ENCODE measurements at places on chromosomes 12 and 14.

DNA sequence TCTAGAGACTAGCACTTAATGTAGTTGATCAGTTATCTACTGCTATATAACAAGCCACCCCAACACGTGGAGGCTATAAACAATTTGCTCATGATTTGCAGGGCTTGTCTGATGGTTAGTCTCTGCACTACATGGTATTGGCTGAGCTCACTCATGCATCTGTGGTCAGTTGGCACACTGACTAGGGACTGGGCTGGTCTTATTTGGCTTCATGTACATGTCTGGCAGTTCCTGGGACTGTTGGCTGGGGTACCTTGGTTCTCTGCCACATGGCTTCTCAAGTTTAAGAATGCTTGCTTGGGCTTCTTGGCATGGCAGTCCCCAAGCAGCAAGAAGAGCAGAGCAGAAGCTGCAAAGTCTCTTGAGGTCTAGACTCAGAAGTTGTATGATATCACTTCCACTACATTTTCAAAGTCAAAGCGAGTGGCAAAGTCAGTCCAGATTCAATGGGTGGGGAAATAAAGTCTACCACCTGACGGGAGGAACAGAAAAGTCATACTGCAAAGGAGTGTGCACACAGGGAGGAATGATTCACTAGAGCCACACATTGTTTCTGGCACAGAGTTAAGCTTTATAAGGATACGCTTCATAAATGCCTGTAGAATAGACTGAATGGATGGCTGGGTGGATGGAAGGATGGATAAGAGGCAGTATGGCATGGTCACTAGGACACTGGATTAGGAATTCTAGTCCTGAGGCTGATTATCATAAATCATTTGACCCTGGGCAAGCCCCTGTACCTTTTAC lies 44.8 kb upstream of the PTHLH start:
- DNase-seq: no peak

GRCh38 chr12:64256166-64256800 lies 34.2 kb upstream of the KICS2 start:
- DNase-seq: peak; percentile 70

DNA sequence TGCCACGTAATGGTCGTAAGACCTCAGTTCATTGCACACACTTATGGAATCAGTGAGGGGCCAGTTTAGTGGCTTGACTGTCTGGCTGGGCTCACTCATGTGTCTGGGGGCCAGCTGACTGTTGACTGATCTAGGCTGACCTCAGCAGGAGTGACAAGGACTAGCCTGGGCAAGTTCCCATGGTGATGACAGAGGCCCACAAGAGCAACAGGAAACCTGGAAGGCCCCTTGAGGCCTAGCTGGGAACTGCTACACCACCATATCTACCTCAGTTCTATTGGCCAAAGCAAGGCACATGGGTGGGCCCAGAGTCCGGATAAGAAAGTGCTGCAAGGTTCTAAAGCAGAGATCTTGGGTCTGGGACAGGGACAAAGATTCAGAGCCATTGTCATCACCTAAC lies 21.3 kb upstream of the RFLNA start:
- peak; percentile 66 for DNase-seq

- no peak for DNase-seq
These were observed 82.9 kb downstream of the BCL2L14 start for GRCh38 chr12:12153596-12153995.

DNA sequence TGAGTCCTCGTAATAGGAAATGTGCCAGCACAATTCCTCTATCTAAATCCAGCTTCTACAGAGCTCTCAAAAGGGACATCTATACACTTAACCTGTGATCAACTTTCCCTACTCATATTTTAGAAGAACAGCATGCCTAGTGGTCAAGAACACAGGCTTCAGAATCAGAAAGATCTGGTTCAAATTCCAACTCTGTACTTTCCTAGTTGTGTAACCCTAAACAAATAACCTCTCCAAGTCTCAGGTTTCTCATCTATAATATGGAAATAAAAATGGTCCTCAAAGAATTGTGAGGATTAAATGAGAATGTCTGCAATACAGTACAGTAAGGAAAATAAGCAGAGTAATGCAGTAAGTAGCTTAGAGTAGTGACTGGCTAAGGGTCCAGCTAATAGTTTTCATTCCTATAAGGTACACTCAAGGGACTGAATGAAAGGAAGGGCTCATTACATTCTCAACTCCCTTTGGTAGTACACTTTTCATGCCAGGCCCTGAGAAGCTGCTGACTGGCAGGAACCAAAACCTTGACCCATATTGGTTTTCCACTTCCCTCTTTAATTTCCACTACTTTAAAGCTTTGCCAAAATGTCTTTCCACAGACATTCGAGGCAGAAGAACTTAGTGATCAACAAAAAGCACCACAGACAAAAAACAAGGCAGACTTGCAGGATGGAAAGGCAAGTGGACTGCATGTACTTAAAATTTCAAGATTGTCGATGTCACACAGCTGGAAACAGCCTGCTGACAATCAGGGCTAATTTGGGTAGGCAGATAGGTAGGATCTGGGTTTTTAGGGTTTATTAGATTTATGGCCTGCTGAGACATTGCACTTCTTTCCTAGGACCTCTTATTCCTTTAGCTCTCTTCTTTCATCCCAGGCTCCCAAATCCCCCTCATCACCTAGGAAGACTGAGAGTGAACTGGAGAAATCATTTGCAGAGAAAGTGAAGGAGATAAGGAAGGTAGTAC lies 4.3 kb downstream of the CCDC196 start:
- no peak for DNase-seq

- peak; percentile 41 for DNase-seq
These were observed 387.5 kb downstream of the BCAT1 start for GRCh38 chr12:24561411-24561871.

DNA sequence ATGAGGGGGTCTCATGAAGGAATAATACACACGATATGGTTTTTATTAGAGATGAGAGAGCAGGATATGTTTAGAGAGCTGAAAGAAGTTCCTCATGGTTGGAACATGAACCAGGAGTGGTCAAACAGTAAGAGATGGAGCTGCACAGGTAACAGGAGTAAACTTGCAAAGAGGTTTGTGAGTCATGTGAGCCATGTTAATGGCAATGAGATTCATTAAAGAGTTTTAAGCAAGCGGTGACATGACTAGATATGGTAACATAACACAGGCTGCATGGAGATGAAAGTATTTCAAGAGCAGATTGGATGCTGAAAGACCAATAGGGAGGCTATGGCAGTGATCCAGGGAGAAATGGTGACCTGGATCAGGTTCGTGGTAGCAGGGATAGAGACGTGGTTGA lies 62.6 kb upstream of the SSTR1 start:
- DNase-seq: no peak

DNA sequence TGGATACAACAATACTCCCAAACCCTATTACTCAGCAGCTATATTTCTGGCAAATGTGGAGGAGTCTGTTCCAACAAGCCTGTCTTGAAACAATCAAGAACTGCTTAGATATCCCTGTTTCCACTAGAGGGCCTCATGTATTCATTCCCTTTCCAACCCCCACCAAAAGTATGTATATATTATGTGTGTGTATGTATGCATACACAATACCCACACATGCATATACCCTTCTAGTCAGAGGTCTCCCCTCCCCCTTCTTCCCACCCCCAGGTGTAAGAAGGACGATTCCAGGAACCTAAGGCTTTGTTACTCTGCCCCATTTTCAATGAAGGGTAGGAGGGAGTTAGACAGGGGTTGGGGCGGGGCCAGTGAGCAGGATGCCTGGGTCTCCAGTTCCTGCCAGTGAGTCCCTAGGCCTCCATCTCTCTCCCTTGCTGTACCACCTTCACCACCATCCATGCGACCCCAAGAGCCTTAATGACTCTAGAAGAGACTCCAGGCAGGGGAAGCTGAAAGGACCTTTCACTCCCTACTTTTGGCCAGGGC lies at the start of gene DGKA:
TSS of gene DGKA (plus strand) at position 392 of the 546 bp plus-strand sequence. CDS start 5,342 bp downstream, outside the sequence.
- peak; percentile 67 for DNase-seq

GRCh38 chr14:75595226-75595625 lies 16.8 kb downstream of the FLVCR2 start:
- no peak for DNase-seq

GRCh38 chr12:109592905-109593272 lies 19.3 kb downstream of the MVK start:
- DNase-seq: no peak

DNA sequence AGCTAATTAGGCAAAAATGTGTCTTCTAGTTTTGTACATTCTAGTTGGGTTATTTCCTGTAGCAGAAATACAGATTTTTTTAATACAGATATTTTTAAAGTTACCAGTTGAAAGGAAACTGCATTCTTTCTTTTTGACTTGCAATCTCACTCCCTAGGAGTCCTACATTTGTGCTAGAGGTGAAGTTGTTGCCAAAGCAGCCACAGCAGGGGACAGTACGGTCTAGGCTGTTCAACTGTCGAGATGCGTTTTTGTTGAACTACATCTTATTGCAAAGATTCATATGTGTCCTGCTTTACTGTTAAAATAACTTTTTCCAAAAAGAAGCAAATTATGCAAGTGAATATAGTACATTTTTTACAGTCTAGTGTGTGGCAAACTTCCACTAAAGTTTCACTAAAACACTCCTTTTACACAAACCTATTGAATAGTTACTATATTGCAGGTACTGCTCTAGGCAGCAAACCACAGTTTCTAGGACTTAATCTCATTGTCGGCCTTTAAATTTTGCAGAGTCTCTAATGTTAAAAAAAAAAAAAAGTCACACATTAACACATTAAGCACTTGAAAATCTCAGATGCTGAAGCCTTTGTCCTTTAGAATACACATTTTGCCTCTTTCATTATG lies 30.2 kb upstream of the SRGAP1 start:
- DNase-seq: no peak

DNA sequence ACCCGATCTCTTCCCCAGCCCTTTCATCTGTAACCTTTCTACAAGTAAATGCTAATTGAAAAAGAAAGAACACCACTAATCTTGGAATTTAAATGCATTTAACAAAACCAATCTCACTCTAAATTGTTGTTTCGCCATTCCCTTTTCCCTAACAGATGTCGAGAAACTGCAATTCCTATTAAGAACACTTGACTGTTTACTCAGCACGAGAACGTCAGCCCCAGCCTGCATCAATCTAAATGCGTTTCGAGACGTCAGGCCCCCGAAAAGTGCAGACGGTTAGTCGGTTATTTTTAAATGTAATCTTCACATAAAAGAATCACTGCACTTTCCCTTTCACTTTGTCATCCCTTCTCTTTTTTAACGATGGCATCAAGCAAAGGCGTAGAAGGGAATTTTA lies 837.6 kb downstream of the VRK1 start:
- no peak for DNase-seq

Measured in EL (cell line).